SK-N-SH (cell line): ENCODE measurements at places on chromosomes 16 and 17. TPM values are rescaled to one million over a fixed set of nuclear protein-coding genes. Genes with fewer than 3 reads are reported as not detected.

MFSD6L gene
- not detected in 2 replicates for polyA plus RNA-seq

ALDOC gene
- polyA plus RNA-seq: 10.1 and 10.3 TPM in 2 replicates

GRCh38 chr17:8015957-8016631, 13.7 kb downstream of the GUCY2D start:
- peak; percentile 71 for DNase-seq

TSNAXIP1 gene
- polyA plus RNA-seq: 4.4 and 6.8 TPM in 2 replicates

PPM1E gene
- 0.08 and 0.34 TPM in 2 replicates for polyA plus RNA-seq

- no peak for DNase-seq
These were observed 6.1 kb upstream of the HEATR3 start for GRCh38 chr16:50059669-50060068.

- no peak for DNase-seq
These were observed 32.5 kb downstream of the ABCC12 start for GRCh38 chr16:48123104-48123788.

TNFRSF17 gene
- polyA plus RNA-seq: 0.08 TPM in 1 of 2 replicates, not detected in the other

RTN4RL1 gene
- 0.07 TPM in 1 of 2 replicates, not detected in the other for polyA plus RNA-seq

GRCh38 chr17:81315885-81316391, 20.8 kb upstream of the SLC38A10 start:
- no peak for DNase-seq

DNA sequence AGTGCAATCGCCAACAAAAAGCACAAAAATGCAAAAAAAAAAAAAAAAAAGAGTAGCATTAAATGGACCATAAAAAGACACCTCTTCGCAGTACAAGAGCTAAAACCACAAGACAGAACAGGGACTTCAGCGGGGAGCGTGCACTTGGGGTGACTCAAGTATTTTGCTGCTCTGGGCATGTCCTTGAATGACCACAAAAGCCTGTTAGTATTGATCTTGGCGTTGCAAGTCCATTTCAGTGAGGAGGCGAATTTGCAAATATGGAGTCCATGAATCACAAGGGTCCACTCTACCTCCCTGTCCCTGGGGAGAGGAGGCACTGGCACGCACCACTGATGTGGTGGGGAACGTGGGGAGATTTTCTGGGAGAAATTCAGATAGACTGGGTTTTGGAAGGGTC, 78.9 kb downstream of the CNGB1 start:
- no peak for DNase-seq

- no peak for DNase-seq
These were observed 771.0 kb downstream of the KCNJ18 start for GRCh38 chr17:22463110-22463850.

MNT gene
- polyA plus RNA-seq: 7.1 and 7.4 TPM in 2 replicates

OSGIN1 gene
- polyA plus RNA-seq: 4.8 and 5.2 TPM in 2 replicates

DNA sequence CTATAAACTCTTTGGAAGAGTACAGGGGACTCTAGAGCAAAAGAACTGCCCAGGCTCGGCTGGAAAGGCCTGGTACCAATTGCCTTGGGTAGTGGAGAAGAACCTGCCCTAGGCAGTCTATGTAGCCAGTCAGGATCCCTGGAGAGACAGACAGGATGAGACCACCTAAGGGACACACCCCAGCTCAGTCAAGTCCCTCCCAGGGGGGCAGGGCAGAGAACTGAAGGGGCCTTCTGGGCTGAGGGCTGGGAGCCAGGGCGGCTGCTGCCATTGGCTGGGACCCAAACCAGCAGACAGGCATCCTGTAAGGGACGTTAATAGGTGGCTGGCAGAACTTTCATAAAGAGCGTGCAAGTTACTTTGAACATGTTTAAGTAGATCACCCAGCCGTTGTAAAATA, 12.8 kb upstream of the SLC38A8 start:
- DNase-seq: no peak

DNA sequence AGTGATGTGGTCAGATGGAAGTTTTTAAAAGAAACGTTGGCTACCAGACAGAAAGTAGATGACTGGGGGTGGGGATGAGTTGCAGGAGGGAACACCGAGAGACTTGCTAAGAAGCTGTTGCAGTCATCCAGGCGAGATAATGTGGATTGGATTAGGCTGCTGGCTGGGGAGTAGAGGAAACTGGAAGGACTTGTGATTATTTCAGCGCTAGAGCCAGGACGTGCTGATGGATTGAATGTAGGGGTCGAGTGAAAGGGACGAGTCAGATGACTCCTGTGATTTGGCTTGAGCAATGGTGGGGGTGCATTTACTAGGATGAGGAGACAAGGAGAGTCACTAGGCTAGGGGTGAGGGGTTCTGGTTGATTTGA, 88.5 kb downstream of the CLEC16A start:
- no peak for DNase-seq

DNA sequence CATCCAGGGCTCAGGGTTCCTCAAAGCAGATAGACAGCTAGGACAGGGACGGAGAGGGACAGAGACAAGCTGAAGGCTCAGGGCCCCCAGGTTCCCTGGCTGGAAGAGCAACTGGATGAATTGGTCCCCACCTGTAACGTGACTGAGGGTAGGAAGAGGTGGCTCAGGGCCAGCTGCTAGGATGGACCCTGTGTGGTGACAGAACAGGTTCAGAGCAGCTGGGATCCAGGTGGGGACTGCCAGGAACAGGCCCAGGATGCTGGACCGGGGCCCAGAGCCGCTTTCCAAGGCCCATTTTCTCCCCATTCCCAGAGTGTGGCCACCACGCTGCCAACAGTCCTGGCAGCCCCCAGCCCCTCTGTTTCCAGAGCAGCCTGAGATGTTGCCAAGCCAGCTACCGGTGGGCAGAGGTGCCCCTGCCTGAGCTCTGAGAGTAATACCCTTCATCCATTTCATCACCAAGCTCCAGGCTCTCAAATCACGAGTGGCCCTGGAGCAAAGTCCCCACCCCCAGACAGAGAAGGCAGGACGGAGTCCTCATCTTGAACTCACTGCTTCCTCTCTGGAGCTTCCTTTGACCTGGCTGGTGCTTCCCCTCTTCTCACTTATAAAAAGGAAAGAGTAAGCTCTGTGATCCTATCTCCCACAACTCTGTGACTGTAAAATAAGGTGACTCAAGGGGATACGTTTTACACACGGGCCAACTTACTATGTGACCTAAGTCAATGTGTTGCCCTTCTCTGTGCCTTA, 79.6 kb downstream of the TMEM132E start:
- DNase-seq: no peak

- DNase-seq: peak; percentile 88
These were observed 678 bp downstream of the MGAT5B start for GRCh38 chr17:76868669-76869495.

DNA sequence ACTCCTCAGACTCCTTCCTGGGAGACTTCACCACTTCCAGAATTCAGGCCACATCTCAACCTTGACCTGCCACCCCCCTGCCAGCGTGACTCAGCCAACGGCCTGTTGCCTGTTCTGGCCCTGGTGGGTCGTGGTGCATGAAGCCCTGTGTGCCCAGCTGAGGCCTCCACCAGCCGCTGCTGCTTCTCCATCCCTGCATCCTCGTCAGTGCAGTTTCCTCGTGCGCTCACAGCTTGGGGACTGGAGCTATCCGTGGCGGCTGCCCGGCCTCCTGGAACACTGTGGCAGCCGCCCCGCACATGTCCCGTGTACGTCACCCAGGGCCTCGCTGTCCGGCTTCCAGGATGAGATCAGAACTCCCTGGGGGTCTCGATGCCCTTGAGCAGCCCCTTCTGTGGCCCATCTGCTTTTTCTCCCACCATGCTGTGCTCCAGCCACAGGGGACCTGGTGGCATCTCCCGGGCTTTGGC, 8.0 kb upstream of the TEDC2 start:
- DNase-seq: no peak

DNA sequence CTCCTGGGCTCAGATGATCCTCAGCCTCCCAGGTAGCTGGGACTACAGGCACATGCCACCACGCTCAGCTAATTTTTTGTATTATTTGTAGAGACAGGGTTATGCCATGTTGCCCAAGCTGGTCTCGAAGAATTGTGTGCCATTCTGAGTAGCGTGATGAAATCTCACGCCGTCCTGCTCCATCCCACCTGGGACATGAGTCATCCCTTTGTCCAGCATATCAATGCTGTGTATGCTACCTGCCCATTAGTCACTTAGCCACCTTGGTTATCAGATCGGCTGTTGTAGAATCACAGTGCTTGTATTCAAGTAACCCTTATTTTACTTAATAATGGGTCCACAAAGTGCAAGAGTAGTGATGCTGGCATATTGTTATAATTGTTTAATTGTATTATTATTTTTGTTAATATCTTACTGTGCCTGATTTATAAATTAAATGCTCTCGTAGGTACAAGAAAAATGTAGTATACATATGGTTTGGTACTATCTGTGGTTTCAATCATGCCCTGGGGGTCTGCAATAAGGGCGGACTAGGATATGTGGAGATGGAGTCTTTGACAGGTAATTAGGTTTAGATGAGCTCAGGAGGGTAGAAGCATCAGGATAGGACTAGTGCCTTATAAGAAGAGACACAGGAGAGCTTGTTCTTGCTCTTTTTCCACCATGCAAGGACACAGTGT, 26.6 kb upstream of the SLC13A2 start:
- DNase-seq: no peak

ARHGAP27 gene
- polyA plus RNA-seq: 2.1 and 4.3 TPM in 2 replicates

GRCh38 chr16:69555437-69555836, 10.3 kb upstream of the NFAT5 start:
- no peak for DNase-seq

DNA sequence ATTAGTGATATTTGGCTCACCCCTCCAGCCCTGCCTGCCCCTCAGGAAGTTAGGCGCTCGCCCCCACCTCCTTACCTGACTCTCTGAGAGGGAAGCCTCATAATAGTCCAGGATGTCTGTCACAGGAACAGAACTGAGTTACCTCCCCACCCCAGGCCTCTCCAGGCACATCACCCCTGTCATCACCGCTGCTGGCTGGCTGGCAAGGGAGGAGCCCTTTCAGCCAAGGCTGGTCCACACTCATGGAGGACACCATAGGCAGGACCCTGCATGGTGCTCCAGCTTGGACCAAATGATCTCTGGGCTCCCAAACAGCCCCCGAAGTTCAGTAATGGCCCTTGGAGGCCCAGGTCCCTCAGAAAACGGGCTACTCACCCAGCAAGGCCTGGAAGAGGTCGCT, 1.5 kb downstream of the DLG4 start:
- DNase-seq: no peak

DNA sequence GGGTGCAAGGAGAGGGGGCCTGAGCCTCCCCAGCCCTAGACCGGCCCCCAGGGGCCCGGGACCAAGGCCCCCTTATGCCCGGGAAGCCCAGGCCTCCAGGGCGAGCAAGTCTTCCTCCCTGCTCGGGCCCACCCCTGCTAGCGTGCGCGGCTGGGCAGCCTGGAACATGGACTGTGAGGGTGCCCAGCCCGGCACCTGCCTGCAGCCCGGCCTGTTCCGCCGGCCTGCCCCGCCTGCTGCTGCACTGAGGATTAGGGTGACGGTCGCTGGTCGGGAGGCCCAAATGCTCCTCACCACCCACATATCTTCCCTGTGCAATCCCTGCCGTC, 6.0 kb downstream of the HS3ST6 start:
- DNase-seq: no peak

DNA sequence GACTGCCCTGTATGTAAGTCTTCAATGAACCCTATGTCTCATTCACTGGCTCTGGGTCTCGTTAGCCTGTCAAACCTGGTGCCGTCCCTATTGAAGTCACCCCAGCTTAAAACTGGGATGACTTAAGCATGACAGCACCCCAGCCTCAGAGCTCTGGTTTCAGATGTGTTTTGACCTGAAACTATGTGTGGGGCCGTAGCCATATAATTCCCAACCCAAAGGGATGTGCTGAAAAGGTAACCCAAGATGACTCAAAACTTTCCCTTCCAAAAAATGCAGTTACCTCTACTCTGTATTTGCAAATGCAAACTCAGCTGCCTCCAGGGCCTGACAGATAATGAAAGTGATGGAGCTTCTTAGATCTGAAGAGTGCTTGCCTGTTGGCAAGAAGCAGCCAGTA, 478.3 kb upstream of the ERCC4 start:
- no peak for DNase-seq

GRCh38 chr17:14068542-14069250, 608 bp upstream of the COX10 start:
- no peak for DNase-seq

GRCh38 chr16:49556606-49557446, 183.2 kb downstream of the C16orf78 start:
- DNase-seq: no peak

- DNase-seq: peak; percentile 69
These were observed 1.0 kb downstream of the SRCIN1 start for GRCh38 chr17:38604479-38605403.

- no peak for DNase-seq
These were observed 13.0 kb upstream of the MED9 start for GRCh38 chr17:17463821-17464220.

DNA sequence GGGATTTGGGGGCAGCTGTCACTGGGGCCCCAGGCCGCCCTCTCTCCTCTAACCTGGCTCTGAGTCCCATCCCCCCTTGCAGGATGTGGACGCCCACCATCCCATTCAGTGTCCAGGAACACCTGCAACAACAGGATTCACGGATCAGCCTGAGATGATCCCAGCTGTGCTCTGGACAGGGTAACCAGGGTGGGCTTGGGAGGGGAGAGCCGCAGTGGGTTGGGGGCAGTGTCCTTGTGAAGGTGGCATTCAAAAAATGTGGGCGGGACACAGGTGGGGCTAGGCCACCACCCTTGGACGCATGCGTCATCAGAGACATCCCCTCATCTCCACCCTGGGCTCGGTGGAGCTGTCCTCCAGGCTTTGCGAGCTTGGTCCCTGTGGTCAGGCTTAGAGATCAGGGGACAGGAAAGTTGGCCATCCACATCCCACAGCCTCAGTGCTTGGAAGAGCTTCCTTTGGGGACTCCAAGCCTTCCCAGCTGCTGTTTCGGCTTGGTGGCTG, 19.1 kb downstream of the DEXI start:
- DNase-seq: no peak

DNA sequence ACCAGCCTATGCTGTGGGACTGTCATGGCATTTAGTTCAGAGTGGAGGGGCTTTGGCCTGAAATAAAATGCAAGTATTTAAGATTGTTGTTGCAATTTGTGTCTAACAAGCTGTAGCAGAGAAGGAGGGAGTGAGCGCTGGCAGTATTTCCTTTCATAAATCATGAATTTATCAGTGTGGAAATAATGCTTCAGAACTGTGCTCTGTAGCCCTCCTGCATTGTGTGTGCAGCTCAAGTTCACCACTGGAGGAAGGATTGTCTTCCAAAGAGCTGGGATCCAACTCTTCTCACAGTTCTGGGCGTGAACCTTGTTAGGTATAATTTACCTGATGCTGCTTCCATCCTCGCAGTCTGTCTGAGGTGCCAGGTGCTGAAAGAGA, 15.1 kb downstream of the SNX11 start:
- no peak for DNase-seq

NOXO1 gene
- 0.19 and 0.21 TPM in 2 replicates for polyA plus RNA-seq

GRCh38 chr16:57226701-57227621, 18.1 kb upstream of the ARL2BP start:
- DNase-seq: peak; percentile 57

TMEM235 gene
- not detected in 2 replicates for polyA plus RNA-seq
